ENCODE measurements at places on chromosomes 5 and 9. TPM values are rescaled to one million over a fixed set of nuclear protein-coding genes. Genes with fewer than 3 reads are reported as not detected.
A peak's percentile ranks its signal among the peaks of the same experiment; 100 is the strongest.

GRCh38 chr5:95973793-95974325 lies 12.2 kb upstream of the ELL2 start:
- H3K27me3 ChIP-seq = no peaks in the 10 kb centered on the region
- H3K4me3 ChIP-seq = no peak overlapping the region
- H3K27ac ChIP-seq = peak overlapping the region; percentile 89
- no peak for DNase-seq
- H3K4me1 ChIP-seq = peaks cover 24% of the 10 kb centered on the region

- peak overlapping the region; percentile 92 for H3K27ac ChIP-seq
- no peaks in the 10 kb centered on the region for H3K27me3 ChIP-seq
- H3K4me1 ChIP-seq = peaks cover 55% of the 10 kb centered on the region
- H3K4me3 ChIP-seq = no peak overlapping the region
- DNase-seq = no peak
- H3K36me3 ChIP-seq = peaks cover 16% of the 10 kb centered on the region
Measured at GRCh38 chr9:20353524-20353923, 268.8 kb downstream of the MLLT3 start.

DNA sequence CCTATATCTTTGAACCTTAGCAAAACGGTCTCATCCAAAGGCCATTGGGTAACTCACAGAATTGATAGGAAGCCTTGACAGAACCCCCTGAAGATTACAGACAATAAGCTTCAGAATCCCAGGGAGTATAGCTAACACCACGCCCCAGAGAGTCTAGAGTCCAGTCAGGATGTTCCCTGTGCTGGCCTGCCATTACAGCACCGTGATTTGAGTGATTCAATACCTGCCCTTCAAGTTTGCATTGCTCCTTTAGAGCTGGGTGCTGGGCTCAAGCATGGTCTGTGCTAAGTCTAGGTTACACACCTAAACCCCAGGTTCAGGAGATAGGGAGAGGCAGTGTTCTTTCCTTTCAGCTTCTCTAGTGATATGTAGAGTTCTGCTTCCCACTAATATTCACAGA lies 90.5 kb downstream of the RASEF start:
- no peak overlapping the region for H3K27ac ChIP-seq
- no peaks in the 10 kb centered on the region for H3K36me3 ChIP-seq
- H3K4me3 ChIP-seq = no peak overlapping the region
- H3K27me3 ChIP-seq = peaks cover 8% of the 10 kb centered on the region
- H3K4me1 ChIP-seq = peaks cover 2% of the 10 kb centered on the region

GRCh38 chr9:10678790-10679189 lies 66.0 kb upstream of the PTPRD start:
- peak overlapping the region; percentile 63 for H3K27ac ChIP-seq
- H3K36me3 ChIP-seq = no peaks in the 10 kb centered on the region
- no peak overlapping the region for H3K4me3 ChIP-seq
- no peak for DNase-seq
- peaks cover 9% of the 10 kb centered on the region for H3K4me1 ChIP-seq
- H3K27me3 ChIP-seq = no peaks in the 10 kb centered on the region

DNA sequence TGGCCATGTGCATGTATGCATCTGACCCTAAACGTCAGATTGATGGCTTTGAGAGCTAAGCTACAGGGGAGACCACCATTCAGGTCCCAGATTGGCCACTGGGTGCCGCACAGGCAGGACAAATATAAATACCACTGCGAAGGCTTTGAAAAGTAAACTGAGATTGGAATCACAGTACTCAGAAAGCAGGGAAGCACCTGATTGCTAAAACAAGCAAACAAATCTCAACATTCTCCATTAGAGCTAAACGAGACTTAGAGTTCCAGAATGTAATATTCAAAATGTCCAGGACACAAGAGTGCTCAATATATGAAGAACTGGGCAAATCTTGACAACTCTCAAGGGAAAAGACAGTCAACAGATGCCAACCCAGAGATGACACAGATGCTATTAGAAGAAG lies 61.0 kb upstream of the GFPT2 start:
- H3K36me3 ChIP-seq = no peaks in the 10 kb centered on the region
- H3K27me3 ChIP-seq = peaks cover 10% of the 10 kb centered on the region
- peaks cover 3% of the 10 kb centered on the region for H3K4me1 ChIP-seq
- H3K4me3 ChIP-seq = no peak overlapping the region
- H3K27ac ChIP-seq = no peak overlapping the region

DNA sequence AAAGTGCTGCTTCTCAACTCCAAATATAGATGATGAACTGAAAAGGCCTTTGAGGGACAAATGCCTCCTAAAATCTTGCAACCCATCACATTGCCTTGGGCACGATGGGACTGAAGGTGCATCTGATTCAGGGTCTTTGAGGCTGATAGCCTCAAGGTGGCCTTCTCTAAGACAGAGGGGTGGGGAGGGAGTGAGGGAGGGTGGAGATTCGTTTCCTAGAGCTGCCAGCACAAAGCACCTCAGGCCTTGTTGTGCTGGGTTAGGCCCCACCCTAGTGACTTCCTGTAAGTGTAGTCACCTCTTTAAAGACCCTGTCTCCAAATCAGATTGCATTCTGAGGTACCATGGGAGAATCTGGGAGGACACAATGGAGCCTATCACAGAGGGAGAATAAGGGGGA lies 57.1 kb downstream of the BARX1 start:
- no peaks in the 10 kb centered on the region for H3K27me3 ChIP-seq
- no peaks in the 10 kb centered on the region for H3K4me1 ChIP-seq
- DNase-seq = no peak
- H3K27ac ChIP-seq = no peak overlapping the region
- no peaks in the 10 kb centered on the region for H3K36me3 ChIP-seq

GRCh38 chr5:7053125-7053524 lies 339.9 kb downstream of the TENT4A start:
- no peak overlapping the region for H3K27ac ChIP-seq
- no peak overlapping the region for H3K4me3 ChIP-seq
- DNase-seq = no peak
- no peaks in the 10 kb centered on the region for H3K36me3 ChIP-seq

DNA sequence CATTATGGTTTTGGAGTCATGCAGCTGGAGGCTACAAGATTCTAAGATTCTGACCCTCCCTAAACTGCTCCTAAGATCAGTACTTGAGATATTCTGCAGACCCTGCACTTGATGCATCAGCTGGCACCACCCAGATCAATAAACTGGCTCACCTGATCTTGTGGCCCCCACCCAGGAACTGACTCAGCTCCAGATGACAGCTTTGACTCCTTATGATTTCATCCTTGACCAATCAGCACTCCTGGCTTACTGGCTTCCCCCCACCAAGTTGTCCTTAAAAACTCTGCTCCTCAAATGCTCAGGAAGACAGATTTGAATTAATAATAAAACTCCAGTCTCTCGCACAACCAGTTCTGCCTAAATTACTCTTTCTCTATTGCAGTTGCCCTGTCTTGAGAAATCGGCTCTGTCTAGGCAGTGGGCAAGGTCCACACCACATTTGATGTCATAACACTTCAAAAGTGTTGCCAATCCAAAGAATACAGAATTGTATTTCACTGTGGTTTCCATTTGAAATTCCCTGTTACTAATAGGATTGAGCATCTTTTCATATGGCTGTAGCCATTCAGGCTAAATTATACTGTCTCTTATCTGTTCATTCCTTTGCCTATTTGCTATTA lies 14.8 kb upstream of the SLC30A5 start:
- no peak overlapping the region for H3K4me3 ChIP-seq
- H3K27me3 ChIP-seq = peaks cover 5% of the 10 kb centered on the region
- no peak for DNase-seq
- H3K4me1 ChIP-seq = no peaks in the 10 kb centered on the region
- no peak overlapping the region for H3K27ac ChIP-seq

DNA sequence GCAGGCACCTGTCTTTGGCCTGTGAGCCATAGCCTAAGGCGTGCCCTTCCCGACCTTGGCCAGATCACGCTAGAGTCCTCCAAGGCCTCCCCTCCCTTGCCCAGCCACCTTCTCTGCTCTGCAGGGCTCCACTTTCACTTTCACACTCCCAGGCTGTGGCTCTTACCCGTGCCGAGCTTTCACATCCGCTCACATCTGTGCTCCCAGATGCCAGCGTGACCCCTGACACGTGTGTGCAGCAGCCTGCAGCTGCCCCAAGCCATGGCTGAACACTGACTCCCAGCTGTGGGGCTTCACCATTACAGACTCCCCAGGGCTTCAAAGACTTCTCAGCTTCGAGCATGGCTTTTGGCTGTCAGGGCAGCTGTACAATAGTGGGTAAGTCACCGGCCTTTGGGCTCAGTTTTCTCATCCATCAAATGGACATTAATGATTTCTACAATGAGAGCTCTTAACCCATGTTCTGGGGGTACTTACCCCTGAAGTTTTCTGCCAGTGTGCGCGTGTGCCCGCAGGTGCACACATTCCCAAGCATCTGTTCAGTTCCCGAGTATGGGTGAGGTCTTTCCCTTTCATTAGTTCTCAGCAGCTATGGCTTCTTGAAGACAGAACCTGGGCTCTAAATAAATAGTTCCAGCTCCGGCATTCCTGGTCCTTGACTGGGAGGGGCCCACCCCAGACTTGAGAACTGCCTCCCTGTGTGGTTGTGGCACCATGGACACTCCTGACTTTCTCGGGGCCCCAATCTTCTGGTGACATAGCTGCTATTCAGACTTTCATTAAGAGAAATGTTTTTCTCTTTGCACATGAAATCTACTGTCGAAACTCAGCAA lies 118.6 kb downstream of the RGS3 start:
- DNase-seq = peak; percentile 91
- H3K36me3 ChIP-seq = peaks cover 33% of the 10 kb centered on the region
- peak overlapping the region; percentile 93 for H3K27ac ChIP-seq

- no peaks in the 10 kb centered on the region for H3K4me1 ChIP-seq
- peaks cover 27% of the 10 kb centered on the region for H3K27me3 ChIP-seq
- no peak overlapping the region for H3K4me3 ChIP-seq
- DNase-seq = no peak
- H3K27ac ChIP-seq = no peak overlapping the region
- no peaks in the 10 kb centered on the region for H3K36me3 ChIP-seq
Measured at GRCh38 chr9:93198117-93198837, 14.3 kb downstream of the WNK2 start.

DNA sequence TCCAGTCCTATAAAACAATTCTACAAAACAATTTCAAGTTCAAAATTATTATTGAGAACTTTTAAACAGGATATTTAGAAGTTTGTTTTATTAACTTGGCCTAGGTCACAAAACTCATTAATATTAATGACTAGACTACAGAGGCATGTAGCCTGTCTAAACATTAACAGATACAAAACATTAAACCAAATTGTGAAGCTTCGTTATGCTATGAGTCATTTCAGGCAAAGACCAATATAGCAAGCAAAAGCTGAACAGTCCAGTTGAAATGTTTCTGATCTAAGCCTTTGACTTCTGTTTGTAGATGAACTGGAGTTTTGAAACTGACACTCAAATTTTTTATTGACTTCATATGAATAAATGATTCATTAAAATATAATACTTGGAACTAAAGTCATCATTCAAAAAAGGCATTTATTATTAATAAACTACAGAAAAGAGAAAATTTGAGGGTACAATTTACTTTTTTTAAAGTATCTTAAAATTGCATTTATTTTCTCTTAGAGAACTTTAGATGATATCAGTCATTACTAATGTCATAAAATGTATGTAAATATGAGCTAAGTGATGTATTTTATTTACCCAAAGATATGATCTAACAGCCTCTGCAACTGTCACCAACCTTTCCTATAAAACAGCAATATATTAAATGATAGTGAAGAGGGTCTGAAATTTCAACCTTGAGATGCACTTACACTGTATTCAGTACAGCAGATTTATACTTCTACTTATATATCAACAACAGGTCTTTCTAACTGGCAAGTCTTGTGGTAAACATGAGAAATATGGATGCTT lies 188.8 kb downstream of the COMMD10 start:
- H3K27ac ChIP-seq = no peak overlapping the region
- DNase-seq = no peak
- peaks cover 16% of the 10 kb centered on the region for H3K36me3 ChIP-seq
- no peaks in the 10 kb centered on the region for H3K27me3 ChIP-seq

DNA sequence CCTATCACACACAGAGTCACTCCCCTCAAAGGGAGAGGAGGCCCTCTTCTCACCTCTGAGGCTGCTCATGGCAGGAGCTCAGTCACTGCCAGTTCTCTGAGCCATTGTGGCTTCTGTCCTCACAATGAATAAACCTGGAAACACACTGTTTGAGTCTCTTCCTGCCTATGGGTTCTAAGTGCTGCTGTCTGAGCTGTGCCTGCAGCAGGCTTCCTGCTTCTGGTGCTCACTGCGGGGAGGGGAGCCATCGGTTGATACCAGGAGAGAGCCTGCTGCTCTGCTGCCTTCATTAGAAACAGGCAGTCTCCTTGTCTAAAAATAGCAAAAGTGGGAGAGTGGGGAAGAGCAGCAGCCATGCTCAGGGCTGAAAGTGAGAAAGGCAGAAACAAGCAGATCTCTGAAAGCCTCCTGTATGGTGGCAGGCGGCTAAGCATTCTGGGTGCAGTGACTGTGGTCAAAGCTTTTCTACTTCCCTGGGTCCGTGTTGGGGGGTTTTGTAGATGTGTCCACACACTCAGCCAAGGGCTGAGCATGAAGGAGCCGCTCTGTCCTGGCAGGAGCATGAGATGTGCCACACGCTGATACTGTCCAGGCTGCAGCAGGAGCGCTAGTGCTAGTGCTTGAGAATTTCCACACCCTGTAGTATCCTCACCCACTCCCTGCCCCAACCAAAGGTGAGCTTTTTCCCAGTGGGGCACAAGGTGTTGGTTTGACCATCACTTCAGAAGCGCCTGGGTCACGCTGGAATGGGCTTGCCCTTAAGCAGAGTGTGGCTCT lies 34.2 kb downstream of the PRKACG start:
- H3K27me3 ChIP-seq = peaks cover 12% of the 10 kb centered on the region
- no peaks in the 10 kb centered on the region for H3K4me1 ChIP-seq
- H3K27ac ChIP-seq = no peak overlapping the region
- DNase-seq = no peak
- H3K4me3 ChIP-seq = no peak overlapping the region
- H3K36me3 ChIP-seq = no peaks in the 10 kb centered on the region

The EPB41L4B gene
- 19.3 TPM for total RNA-seq

The GDF9 gene
- total RNA-seq = 0.30 TPM

The GLRA1 gene
- total RNA-seq = not detected

The PCDHA7 gene
- total RNA-seq = 2.0 TPM

The FOXB2 gene
- total RNA-seq = not detected

The SGCD gene
- total RNA-seq = 13.1 TPM

The GRXCR2 gene
- not detected for total RNA-seq

The FAM13B gene
- 44.4 TPM for total RNA-seq

The ZFP2 gene
- total RNA-seq = 1.7 TPM

The PCDHB6 gene
- total RNA-seq = 1.6 TPM
